ENCODE measurements at places on chromosomes 7 and 10.

GRCh38 chr7:29326864-29327263 lies 132.3 kb downstream of the CHN2 start:
- ATAC-seq, result no peak

- ATAC-seq, result peak; percentile 63
Observed at GRCh38 chr7:149790146-149790548, 16.8 kb upstream of the ZNF467 start.

GRCh38 chr7:150567169-150567568 lies at the start of gene GIMAP4:
GIMAP4 (plus strand) TSS chr7:150567390; CDS start chr7:150569902, 2,512 bp downstream.
- ATAC-seq, result no peak

DNA sequence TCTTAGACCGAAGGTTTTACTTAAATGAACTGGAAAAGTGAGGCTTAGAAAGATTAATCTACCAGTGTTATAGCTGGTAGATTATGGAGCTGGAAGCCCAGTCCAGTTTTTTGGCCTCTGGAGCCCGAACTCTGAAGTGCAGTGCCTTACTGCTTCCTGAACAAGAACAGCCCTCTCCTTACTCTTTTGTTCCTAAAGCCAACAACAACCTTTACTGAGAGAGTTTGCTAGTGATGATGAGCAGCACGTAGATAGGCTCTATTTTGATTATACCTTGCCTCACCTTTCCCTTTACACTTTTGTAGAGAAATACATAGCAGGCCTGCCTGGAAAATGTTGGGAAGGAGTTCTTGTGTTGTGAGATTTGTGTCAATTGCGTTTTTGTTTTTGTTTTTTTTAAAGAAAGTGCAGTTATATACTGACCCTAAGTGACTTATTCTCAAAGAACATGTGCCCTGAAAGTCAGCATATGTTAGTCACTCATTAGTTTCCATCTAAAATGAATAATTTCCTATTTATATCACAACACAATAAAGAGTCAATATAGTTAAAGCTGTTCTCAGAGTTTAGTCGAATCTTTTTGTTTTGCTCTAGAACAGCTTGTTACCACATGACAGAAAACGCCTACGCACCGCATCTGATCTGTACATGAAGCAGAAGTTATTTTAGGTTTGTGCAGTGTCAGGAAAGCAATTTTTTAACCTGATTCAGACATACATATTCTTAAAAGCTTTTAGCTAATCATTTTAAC lies 33.0 kb downstream of the PLEKHA1 start:
- no peak for ATAC-seq

- no peak for ATAC-seq
Observed at GRCh38 chr7:70178787-70179186, 580.5 kb downstream of the AUTS2 start.

DNA sequence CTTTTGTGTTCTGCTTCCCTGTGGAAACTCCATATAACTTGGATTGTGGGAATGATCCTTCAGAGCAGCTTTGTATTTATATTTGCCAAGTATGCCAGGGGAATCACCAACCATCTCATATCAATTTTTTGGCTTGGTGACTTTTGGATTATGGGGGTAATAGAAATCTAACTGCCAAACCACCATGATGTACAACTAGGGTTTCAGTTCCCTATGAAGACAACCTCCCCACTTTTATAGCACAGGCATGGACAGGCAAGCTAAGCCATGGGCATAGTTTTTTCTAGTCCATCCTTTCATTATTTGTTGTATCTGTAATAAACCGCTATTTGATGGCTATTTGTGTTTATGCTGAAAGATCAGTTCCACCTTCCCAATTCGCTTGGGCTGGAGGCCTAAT lies 17.7 kb downstream of the NPY start:
- no peak for ATAC-seq

- peak; percentile 33 for ATAC-seq
Observed at GRCh38 chr10:113045147-113046055, 95.4 kb downstream of the TCF7L2 start.

GRCh38 chr10:95963991-95964389 lies 56.2 kb downstream of the CC2D2B start:
- ATAC-seq, result no peak

DNA sequence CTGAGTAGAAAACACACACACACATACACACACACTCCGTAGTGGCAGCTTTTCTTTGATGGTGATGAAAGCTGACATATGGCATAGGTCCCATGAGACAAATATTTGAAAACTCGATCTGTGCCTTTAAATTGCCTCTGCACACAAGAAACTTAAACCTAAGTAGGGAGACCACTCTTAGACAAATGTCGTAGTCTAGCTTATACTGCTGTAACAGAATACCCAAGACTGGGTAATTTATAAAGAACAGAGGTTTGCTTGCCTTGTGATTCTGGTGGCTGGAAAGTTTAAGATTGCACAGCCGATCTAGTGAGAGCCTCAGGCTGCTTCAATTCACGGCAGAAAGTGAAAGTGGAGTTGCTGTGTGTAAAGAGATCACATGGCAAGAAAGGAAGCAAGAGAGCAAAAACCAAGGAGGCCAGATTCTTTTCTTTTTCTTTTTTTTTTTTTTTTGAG lies 489.4 kb upstream of the SORCS1 start:
- ATAC-seq, result no peak
